Fibroblast of skin of scalp (primary cell): ENCODE measurements at places on chromosomes 2 and 18.
A peak's percentile ranks its signal among the peaks of the same experiment; 100 is the strongest.

- no peak for DNase-seq
Observed at GRCh38 chr18:5419030-5419429, 123.5 kb upstream of the ZBTB14 start.

GRCh38 chr2:207533461-207534008, 3.8 kb downstream of the CREB1 start:
- no peak for DNase-seq

DNA sequence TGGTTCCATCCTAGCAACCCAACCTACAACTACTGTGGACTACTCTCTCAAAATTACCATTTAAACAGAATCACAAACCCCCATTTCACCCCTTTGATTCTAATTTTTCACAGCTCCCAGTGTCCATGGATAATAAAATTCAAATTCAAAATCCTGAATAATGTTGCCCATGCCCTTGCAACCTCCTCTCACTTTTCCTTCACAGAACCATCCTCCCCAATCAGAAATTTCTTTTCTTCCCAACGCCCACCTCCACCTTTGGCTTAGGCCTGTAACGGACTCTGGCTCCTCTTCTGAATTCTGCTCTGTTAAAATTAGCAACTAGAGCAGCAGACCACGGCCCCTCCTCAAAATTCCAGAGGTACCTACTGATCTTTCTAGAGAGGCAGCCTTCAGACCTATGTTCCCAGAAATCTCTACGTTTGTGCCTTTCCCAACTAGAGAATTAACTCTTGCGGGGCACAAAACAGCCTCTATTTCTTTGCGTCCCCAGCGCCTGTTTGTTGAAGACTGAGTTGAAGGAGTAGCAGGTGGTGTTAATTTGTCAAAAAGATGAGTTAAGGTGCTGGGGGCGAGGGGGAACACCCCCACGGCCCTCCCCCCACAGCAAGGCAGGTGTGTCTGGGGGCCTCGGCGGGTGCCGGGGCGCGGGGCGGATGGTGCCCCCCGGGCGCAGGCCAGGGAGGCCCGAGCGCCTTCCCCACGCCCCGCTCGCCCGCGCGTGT, 428 bp upstream of the MAP3K20 start:
- DNase-seq: no peak

DNA sequence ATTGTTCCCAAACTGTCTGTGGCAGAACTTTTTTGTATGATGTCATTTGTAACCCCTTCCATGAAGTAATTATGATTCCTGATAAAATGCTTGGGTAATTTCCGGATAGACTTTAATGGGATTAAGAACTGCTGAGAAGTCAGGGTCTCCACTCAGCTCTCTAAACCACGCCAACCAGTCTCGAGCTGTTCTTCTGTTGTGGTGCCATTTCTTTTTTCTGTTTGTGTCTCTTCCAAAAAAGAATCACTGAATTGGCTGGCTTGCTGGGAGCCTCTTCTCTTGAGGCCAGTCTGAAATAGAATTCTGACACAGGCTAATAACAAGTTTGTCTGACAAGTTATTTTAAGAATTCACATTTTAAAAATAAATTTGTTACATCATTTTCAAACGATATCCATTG, 198.9 kb downstream of the BCL2 start:
- no peak for DNase-seq

GRCh38 chr18:28903306-28903705, 726.4 kb upstream of the CDH2 start:
- peak; percentile 31 for DNase-seq
